ENCODE measurements at places on chromosomes 16 and 17. TPM values are rescaled to one million over a fixed set of nuclear protein-coding genes. Genes with fewer than 3 reads are reported as not detected.
A peak's percentile ranks its signal among the peaks of the same experiment; 100 is the strongest.

- DNase-seq = no peak
These were observed 25.4 kb upstream of the ARL4D start for GRCh38 chr17:43373356-43373755.

DNA sequence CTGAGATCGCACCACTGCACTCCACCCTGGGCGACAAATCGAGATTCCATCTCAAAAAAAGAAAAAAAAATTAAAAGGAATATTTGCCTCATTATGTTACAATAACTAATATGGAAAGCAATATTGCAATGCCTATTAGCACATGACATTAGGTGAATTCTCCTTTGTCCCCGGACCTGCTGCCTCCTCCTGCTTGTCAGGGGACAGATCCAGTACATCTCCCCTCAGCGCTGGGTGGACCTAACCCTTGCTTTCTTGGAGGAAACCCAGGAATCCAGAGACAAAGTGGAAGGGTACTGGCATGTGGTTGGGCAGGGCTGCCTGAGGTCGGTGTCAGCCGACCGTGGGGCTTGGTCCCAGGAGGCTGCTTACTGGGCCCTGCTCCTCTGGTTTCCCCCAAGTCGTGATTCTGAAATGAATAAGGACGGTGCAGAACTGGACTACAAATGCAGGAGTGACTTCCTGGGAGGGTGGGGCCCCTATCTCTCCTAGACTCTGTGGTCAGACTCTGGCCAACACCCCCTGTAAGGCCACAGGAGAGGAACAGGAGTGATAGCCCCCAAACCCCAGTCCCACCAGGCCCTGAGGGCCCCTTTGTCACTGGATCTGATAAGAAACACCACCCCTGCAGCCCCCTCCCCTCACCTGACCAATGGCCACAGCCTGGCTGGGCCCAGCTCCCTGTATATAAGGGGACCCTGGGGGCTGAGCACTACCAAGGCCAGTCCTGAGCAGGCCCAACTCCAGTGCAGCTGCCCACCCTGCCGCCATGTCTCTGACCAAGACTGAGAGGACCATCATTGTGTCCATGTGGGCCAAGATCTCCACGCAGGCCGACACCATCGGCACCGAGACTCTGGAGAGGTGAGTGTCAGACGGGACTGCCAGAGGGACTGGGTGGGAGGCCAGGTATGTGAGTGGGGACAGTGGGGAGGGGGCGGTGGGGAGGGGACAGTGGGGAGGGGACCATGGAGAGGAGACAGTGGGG, at the start of gene HBZ:
HBZ (plus strand) TSS at position 504 of the 988 bp plus-strand sequence; CDS start at position 770, 266 bp downstream.
- DNase-seq = no peak

- DNase-seq = no peak
These were observed 213.5 kb downstream of the RAB11FIP4 start for GRCh38 chr17:31604936-31605335.

CSH1 gene
- total RNA-seq = not detected

NFATC2IP gene
- 21.0 TPM for total RNA-seq

DNA sequence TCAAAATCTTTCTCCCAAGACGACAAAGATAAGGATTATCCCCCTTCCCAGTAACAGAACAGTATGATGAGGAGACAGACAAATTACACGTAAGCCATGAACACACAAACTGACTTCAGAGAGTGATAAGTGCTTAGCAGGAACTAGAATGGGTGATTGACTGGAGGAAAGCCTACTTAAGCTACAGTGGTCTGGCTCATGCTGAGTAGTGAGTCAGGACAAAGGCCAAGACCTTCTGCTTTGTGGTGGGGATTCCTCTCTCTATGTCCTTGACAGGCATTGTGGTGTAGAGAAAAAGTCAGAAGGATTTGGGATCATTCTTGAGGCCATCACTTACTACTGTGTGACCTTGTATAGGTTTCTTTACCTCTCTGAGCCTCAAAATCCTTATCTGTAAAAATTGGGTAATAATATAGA, 381.9 kb upstream of the CCL2 start:
- DNase-seq = no peak

FZD2 gene
- 0.22 TPM for total RNA-seq

DNA sequence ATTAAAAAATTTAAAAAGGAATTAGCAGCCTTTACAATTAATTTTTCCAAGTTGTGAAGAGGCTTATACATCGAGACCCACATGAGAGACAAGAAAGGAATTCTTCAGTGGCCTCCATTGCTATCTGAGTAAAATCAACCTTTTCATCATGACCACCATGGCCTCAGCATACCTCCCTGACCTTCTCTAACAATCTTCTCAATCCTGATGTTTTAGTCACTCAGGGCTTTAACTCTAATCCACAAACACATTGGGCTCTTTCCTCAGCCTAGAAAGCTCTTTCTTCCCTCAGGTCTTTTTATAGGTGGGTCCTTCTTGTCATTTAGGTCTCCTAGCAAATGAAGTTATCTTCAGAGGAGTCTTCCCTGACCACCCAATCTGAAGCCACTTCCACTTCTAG, 46.4 kb downstream of the SPOP start:
- no peak for DNase-seq

DNA sequence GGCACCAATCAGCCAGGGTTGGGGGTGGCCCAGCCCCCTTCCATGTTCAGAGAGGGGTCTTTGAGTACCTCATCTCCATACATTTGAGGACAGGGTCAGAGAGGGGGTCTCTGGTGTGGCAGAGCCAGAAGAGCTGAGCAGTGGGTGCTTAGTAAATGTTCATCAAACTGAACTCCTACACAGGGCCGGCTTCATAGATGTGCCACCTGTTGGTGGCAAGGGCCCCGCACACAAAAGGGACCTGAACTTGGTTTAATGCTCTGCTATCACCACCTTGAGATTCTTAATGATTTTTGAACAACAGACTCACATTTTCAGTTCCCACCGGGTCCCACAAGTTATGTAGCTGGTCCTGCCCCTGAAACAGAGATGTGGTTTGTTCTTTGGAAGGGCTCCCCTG, 9.0 kb upstream of the C1QL1 start:
- no peak for DNase-seq

- no peak for DNase-seq
These were observed 269.0 kb downstream of the ABCC12 start for GRCh38 chr16:47886631-47887415.

HS3ST3A1 gene
- total RNA-seq = under 0.01 TPM

GRCh38 chr17:2889256-2889655, 93.0 kb downstream of the RAP1GAP2 start:
- no peak for DNase-seq

AANAT gene
- total RNA-seq = not detected

SEPTIN1 gene
- total RNA-seq = not detected

- DNase-seq = peak; percentile 33
These were observed 1.3 kb downstream of the SLX4 start for GRCh38 chr16:3609895-3610697.

SMPD3 gene
- total RNA-seq = under 0.01 TPM

DNA sequence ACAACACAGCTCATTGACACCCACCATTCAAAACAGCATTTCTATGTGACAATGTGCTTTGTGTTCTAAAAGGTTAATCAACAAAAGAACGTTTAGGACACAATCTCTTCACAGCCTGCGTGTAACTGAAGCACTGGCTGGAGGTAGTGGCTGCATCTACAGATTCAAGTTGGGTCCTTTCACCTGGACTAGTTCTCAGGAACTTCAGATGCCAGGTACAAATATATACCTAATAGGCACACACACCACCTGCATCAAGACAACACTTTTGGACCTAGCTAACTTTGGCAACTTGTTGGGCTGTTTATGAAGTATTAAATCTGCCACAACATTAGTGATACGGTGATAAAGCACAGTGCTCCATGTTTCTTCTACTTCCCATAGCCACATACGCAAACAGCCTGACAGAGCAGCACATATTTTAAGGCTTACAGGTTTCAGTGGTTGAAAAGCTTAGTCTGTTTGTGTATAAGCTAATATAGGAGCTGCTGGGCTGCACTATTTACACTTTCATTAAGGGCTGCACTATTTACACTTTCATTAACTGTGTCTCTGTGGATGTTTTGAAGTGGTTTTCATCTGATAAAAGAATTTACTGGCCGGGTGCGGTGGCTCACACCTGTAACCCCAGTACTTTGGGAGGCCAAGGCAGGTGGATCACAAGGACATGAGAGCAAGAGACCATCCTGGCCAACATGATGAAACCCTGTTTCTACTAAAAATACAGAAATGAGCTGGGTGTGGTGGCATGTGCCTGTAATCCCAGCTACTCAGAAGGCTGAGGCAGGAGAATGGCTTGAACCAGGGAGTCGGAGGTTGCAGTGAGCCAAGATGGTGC, 132.6 kb downstream of the PARN start:
- no peak for DNase-seq

- no peak for DNase-seq
These were observed 32.8 kb downstream of the TANC2 start for GRCh38 chr17:62998665-62999393.

- peak; percentile 41 for DNase-seq
These were observed 1.5 kb downstream of the SPOP start for GRCh38 chr17:49676276-49676868.

DNA sequence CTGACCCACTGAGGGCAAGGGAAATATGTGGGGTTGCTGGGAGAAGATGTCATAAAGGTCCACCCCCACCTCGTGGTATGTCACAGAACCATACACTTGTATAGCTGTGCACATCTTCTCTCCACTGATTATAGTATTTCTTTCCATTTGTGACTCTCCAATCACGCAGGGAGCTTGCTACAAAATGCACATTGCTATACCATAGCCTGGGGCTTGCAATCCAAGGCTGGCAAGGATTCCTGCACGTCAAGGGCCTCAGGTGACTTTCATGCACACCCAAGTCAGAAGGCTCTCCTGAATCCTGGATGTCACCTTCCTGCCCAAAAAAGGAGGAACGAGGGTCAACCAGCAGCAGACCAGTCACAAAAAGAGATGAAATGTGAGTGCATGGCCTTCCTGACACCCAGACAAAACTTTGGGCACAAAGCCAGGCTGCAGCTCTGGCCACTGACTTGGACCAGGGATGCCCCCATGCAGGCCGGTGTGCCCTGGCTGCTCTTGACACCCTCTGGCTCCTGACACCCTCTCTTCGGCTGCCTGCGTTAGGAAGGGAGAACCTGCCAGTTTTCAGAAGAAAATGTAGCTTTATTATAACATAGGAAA, 12.1 kb downstream of the TBC1D26 start:
- DNase-seq = no peak

DNA sequence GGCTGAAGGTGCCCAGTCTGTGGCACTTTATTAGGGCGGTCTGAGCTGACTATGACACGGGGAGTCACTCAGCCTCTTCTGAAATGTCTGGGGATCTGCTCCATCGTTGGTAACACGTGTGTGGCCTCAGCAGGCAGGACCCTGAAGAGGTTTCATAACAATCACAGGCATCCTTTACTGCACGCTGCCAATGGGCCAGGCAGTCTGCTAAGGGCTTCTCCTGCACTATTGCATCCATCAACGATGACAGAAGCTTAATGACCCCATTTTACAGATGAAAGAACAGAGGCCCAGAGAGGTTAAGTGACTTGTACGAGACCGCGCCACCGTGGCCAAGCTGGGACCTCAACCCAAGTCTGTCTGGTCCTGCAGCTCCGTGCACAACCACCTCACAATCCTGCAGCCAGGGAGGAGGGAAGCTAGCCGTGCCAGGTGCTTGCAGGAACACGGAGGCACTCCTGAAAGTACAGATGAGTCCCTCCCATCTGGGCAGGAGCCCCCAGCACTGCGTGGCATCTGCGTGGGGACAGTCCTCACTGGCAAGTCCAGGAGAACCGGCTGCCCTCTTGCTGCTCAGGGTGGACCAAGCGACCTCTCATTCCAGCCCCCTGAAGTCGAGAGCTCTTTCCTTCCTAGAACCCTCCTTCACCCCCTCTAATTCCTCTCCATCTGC, 40.0 kb downstream of the RPH3AL start:
- DNase-seq = no peak

ZDHHC1 gene
- 3.5 TPM for total RNA-seq

DNA sequence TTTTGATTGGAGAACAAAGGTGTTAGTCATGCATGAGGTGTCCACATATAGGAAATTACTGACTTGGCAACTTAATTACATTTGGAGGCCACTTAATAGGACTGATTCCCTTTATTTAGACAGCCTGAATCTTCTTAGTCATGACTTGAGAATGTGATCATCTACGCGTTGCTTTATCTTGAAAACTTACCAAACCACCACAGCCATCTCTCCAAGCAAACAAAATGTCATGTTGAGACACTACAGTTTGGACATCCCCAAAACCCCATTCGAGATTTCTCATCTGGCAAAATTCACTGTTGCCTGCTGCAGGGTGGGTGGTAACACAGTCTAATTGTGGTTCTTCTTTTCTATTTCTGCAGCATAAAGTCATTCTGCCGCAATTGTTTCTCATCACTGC, 176.5 kb upstream of the CDH5 start:
- no peak for DNase-seq

DNA sequence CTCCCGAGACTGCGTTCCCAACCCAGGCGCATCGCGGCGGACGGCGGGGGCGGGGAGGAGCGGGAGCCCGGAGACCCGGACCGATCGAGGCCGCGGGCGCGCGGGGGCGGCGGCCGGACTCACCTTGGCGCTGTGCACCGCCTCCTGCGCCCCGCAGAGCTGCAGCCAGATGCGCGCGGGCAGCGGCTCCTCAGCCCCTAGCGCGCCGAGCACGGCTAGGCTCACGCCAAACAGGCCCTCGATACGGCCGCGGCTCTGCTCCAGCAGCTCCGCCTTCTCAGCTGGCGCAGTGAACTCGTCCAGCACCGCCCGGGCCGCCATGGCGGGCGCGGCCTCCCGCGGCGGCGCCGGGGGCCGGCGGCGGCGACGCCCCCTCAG, 339 bp downstream of the N4BP1 start:
- DNase-seq = peak; percentile 51

DNA sequence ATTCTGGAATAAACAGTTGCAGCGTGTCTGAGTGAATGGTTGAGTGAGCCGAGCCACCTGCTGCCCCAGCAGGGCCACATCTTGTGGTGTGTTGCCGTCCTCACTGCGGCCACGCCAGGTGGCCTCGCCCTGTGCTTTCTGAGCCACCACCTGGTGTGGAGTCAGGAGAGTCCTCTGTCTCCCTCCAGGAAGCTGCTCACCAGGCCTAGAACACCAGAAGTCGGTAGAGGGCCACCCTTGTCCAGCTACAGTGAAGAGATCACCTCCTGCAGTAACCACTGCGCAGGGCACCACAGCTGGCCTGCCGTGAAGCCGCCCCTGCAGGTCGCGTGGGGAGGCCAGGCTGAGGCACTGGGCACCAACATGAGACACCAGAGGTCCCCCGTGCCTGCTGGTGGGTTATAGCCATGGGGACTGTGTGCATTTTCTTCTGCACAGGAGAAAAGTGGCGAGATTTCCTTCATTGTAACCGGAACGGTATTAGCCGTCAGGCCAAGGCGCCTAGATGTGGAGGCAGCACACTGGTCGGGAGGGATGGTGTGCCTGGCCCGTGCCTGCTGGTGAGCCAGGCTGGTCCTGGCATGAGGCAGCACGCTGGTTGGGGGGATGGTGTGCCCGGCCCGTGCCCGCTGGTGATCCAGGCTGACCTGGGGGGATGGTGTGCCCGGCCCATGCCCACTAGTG, 28.9 kb upstream of the FOXK2 start:
- no peak for DNase-seq

FBXO39 gene
- 6.9 TPM for total RNA-seq

SSTR5 gene
- 0.22 TPM for total RNA-seq
